Activated CD4-positive, alpha-beta memory T cell treated with anti-CD3 and anti-CD28 coated beads for 36 hours (primary cell): ENCODE measurements at places on chromosomes 12 and 14. TPM values are rescaled to one million over a fixed set of nuclear protein-coding genes. Genes with fewer than 3 reads are reported as not detected.

The JAG2 gene
- 1.6 TPM for total RNA-seq

The C12orf60 gene
- total RNA-seq = 3.4 TPM

The PACS2 gene
- total RNA-seq = 36.6 TPM

- H3K36me3 ChIP-seq = no peaks in the 10 kb centered on the region
- H3K4me1 ChIP-seq = peaks cover 6% of the 10 kb centered on the region
- no peak overlapping the region for H3K27ac ChIP-seq
- H3K4me3 ChIP-seq = no peak overlapping the region
- H3K27me3 ChIP-seq = peaks cover 2% of the 10 kb centered on the region
- peak; percentile 57 for DNase-seq
Observed at GRCh38 chr14:104876251-104876699, 11.2 kb downstream of the CEP170B start.

DNA sequence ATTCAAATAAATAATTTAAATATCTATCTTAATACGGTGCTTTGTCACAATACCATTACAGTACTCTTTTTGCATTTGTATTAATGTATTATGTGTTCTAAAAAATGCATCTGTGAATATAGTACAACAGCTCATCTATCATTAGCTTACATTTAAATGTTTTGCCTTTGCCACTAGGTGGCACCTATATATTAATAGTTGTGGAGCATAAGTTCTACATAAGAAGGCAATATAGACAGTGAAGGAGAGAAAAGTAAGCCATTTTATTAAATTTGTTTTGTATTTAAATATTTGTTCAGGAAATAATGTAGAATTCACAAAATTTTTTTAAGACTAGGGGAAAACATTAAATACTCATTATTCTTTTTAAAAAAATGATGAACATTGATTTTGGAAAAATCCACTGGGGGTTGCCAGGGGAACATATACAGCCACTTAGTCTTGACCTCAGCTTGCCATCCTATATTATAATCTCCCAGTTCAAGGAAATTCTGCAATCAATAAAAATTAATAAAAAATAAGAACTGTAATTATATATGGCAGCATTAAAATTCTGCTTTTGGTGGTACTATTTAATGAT is 9.8 kb downstream of the CCER1 start:
- H3K4me3 ChIP-seq = no peak overlapping the region
- H3K27me3 ChIP-seq = no peaks in the 10 kb centered on the region
- H3K4me1 ChIP-seq = no peaks in the 10 kb centered on the region

DNA sequence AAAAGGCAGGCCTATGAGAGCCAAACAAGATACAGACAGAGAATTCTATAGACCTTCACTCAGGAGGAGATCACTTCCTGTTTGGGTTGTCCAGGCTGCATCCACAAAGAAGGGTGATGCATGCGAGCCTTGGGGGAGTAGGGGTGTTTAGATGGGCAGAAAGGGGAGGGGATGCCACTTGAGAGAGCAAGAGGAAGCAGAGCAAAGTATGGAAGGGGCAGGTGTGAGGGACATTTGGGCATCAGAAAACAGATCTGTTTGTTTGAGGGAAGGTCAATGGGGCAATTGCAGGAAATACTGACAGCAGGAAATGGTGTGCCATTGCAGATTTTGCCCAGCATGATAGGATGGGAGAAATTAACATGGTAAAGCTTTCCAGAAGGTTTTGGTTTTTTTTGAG is 146.4 kb upstream of the FOXN3 start:
- DNase-seq = no peak
- no peak overlapping the region for H3K27ac ChIP-seq
- peaks cover 29% of the 10 kb centered on the region for H3K4me1 ChIP-seq
- no peak overlapping the region for H3K4me3 ChIP-seq
- H3K36me3 ChIP-seq = peaks cover 12% of the 10 kb centered on the region
- no peaks in the 10 kb centered on the region for H3K27me3 ChIP-seq
